ENCODE measurements at places on chromosomes 1 and 21.

DNA sequence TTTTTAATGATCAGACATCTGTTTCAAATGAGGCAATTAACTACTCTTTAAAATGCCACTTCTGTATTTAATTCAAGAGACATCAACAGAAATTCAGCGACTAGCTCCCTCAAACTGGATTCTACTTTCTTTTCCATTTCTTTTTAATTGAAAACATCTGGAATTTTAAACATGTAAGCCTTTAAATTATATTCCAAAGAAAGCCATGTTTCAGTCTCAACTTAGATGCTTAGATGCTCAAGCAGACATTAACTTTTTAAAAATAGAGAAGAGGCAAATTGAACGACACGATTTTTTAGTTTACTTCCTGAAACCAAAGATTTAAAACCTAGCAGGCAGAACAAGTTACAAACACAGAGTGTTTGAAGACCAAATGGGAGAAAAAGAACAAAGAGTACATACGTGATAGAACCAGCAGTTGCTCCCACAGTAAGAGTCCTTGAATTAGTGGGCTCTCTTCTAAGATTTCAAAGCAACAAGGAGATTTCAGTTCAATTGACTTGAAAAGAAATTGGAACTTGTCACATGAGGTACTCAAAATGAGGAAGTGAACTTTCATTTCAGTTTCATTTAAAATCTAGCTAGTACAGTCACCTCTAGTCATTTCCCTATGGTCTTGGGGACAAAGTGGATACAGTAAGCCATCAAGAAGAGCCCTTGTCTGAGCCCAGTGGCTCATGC lies at the start of gene CTSS:
CTSS (minus strand) TSS at position 483 of the 681 bp plus-strand sequence. CDS start 1,015 bp downstream, outside the sequence.
- no peaks in the 10 kb centered on the region for H3K4me1 ChIP-seq
- DNase-seq, result no peak
- H3K36me3 ChIP-seq, result no peaks in the 10 kb centered on the region
- no peak within 1 kb of the TSS for H3K27ac ChIP-seq

DNA sequence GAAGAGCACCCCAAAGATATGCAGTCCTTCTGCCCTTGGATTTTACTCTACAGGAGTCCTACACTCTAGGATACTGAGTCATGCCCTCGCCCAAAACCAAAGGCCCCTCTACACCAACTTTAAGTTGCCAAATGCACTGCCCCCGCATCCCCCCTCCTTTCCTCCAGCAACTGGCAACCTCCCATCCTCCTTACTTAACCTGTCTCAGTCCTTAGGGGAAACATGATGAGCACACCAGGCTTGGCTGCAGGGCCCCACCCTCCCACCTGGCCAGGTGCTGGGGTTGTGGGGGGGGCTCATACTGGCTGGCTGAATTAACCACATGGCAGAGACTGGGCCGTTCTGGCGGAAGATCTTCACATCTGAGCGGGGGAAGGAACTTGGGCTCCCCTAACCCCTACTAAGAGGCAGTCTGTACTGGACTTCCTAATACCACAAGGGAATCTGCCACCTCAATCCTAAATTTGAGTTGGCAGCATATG lies 1.2 kb downstream of the HDGF start:
- peak overlapping the region; percentile 66 for H3K4me3 ChIP-seq
- peak overlapping the region; percentile 96 for H3K27ac ChIP-seq
- H3K4me1 ChIP-seq, result peaks cover 26% of the 10 kb centered on the region
- DNase-seq, result peak; percentile 70

DNA sequence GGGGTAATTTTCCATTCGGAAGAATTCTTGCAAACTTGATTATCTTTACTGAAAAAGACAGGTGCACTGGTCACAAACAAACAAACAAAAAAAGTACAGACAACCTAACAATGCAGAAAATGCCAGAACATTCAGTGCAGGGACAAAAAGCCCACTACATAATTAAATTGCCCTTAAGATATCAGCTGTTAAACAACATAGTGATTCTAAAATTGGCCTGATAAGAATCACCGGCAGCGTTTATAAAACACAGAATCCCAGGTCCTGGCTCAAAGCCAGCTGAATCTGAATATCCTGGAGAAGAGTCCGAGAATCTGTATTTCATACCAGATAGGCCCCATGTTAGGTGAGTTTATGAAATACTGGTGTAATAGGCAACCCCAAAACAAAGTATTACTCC lies 6.1 kb downstream of the PLPP3 start:
- no peak overlapping the region for H3K27ac ChIP-seq
- no peaks in the 10 kb centered on the region for H3K27me3 ChIP-seq
- DNase-seq, result no peak
- H3K36me3 ChIP-seq, result no peaks in the 10 kb centered on the region

DNA sequence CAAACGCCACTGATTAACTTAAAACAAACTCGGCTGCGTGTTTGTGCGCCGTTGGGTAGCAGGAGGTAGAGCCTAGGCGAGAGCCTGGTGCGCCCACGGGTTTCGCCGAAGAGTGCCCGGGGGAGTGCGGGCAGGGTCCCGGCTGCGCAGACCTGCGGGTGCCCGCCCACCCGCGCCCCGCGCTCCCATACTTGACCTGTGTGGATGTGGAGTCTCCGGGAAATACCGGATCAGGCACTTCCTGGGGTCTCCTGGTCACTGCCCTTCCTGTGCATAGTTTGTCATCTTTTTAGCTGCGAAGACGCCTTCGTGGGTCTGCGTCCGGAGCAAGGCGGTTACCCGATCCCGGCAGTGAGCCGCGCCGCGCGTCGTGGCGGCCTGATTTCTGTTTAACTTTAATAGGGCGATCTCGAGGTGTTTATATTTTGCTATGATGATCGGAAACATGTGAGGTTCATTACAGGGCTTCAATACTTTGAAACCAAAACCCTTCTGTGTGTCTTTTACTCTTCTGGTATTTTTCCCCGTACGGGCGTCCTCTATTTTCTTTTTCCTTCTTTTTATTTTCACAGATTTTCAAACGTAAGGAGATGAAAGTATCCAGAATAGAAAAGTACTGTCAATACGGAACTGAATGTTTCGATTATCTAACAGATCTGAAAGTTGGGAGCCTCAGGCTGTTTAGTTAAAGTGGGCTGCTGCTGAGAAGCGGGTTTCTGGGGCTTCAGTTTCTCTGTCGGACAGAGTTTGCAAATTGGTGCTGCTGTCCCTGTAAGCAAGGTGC lies 15.2 kb downstream of the NR5A2 start:
- H3K36me3 ChIP-seq, result no peaks in the 10 kb centered on the region
- peak overlapping the region; percentile 15 for H3K4me3 ChIP-seq
- H3K27ac ChIP-seq, result no peak overlapping the region
- peaks cover 5% of the 10 kb centered on the region for H3K4me1 ChIP-seq

GRCh38 chr1:81758181-81758580 lies 42.6 kb upstream of the ADGRL2 start:
- H3K36me3 ChIP-seq, result no peaks in the 10 kb centered on the region
- no peak overlapping the region for H3K27ac ChIP-seq
- no peak overlapping the region for H3K4me3 ChIP-seq
- H3K4me1 ChIP-seq, result no peaks in the 10 kb centered on the region
- no peak for DNase-seq

- H3K27me3 ChIP-seq, result no peaks in the 10 kb centered on the region
Observed at GRCh38 chr1:64212031-64212430, 8.6 kb downstream of the UBE2U start.

DNA sequence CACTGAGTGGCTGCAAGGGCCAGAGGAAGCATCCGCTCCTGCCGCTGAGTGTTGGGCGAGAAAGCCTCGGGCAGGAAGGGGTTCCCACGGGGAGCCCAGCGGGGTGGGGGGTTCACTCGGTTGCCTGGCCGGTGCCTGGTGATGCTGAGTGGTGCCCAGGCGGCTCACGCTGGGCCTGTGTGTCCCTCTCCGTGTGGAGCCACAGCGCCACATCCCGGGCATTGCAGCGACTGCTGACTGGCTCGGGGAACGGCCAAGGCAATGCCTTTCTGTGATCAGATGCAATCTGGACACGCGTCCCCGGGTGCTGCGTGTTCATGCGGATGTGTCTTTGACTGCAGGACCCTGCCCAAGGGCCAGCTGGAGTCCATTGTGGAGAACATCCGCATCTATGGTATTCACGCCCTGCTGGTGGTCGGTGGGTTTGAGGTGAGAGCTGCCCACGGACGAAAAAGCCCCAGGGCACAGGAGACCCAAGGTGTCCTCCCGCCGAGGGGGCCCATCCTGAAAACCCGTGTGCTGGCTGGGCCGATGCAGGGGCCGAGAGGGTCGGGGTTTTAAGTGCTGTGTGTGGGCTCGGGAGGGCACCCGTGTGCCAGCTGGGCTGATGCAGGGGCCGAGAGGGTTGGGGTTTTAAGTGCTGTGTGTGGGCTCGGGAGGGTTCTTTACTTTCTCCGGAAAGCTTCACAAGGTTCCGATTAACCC lies 16.4 kb downstream of the CFAP410 start:
- DNase-seq, result no peak
- H3K36me3 ChIP-seq, result no peaks in the 10 kb centered on the region
- no peak overlapping the region for H3K4me3 ChIP-seq

DNA sequence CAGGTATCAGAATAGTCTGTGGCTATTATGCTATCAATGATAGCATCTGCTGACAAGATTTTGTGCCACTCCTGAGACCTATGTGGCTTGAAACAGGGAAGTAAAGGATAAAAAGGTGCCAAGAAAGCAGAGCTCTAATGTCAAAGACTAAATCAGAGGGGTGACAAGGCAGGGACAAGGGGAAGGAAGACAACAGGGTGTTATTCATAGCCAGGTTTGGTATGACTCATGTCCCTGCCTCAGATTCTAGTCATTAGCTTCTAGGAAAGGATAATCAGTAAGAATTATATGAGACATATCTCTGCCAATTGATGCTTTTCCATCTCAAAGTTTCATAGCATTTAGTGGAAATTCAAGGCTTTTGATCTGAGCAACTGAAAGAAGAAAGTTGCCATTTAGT lies 31.8 kb upstream of the PLD5 start:
- H3K4me1 ChIP-seq, result no peaks in the 10 kb centered on the region
- DNase-seq, result no peak
- H3K4me3 ChIP-seq, result no peak overlapping the region
- no peak overlapping the region for H3K27ac ChIP-seq
- no peaks in the 10 kb centered on the region for H3K36me3 ChIP-seq
- H3K27me3 ChIP-seq, result no peaks in the 10 kb centered on the region

GRCh38 chr1:243667591-243667990 lies 182.5 kb downstream of the AKT3 start:
- no peak for DNase-seq
- no peaks in the 10 kb centered on the region for H3K4me1 ChIP-seq
- no peak overlapping the region for H3K27ac ChIP-seq
- H3K4me3 ChIP-seq, result no peak overlapping the region
- H3K36me3 ChIP-seq, result no peaks in the 10 kb centered on the region
- no peaks in the 10 kb centered on the region for H3K27me3 ChIP-seq

Data from ovary (tissue), 10 donors.